ENCODE measurements at places on chromosomes 6 and 20. TPM values are rescaled to one million over a fixed set of nuclear protein-coding genes. Genes with fewer than 3 reads are reported as not detected.

Gene HSPA12B
- total RNA-seq, result not detected

Gene BHLHE23
- total RNA-seq, result not detected

Gene HLA-DMB
- total RNA-seq, result 1.3 TPM

- peak overlapping the region; percentile 87 for H3K4me3 ChIP-seq
- peaks cover 21% of the 10 kb centered on the region for H3K4me1 ChIP-seq
- no peaks in the 10 kb centered on the region for H3K27me3 ChIP-seq
- peaks cover 3% of the 10 kb centered on the region for H3K36me3 ChIP-seq
These were observed 1.5 kb downstream of the ABCC10 start for GRCh38 chr6:43428874-43429273.

DNA sequence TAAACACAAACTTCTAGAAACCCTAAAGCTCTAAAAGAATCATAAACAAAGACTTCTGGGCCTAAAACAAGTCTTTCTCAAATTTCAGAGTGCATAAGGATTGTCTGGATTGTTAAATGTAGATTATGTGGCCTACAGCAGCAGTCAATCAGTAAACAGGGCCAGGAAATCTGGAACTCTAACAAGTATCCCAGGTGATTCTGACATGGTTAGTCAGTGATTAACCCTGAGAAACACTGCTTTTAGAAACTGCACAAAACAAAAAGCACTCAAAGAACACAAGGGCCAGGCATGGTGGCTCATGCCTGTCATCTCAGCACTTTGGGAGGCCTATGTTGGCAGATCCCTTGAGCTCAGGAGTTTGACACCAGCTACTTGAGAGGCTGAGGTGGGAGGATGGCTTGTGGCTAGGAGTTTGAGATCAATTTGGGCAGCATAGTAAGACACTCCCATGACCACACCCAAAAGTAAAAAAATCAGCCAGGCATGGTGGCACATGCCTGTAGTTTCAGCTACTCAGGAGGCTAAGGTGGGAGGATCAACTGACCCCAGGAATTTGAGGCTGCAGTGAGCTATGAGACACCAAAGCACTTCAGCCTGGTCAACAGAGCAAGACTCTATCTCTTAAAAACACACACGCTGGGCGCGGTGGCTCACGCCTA lies 5.9 kb downstream of the MED20 start:
- H3K27me3 ChIP-seq, result no peaks in the 10 kb centered on the region
- no peak overlapping the region for H3K4me3 ChIP-seq
- H3K4me1 ChIP-seq, result peaks cover 22% of the 10 kb centered on the region
- no peak for DNase-seq
